ENCODE measurements at places on chromosomes 4 and X.

GRCh38 chrX:136162827-136163570 is 15.7 kb downstream of the FHL1 start:
- DNase-seq = no peak

GRCh38 chrX:40010550-40011321 is 87.0 kb downstream of the BCOR start:
- DNase-seq = no peak

DNA sequence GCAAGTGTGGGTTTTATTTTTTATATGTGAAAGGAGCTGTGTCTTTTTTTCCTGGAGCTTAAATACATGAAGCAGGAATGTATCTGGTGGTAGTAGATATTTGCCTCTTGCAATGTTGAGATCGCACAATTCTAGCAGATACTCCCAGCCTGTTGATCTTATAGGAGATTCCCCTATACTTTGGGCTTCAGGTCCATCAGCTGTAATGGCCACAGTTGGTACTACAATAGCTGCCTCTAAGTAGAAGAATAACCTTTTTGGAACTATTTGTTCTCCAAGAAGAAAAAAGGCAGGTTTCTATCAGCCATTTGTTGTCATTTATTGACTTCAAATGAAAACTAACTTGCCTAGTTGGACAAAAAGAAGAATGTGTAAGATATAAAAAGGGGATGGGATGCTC is 37.7 kb downstream of the LIMCH1 start:
- no peak for DNase-seq

DNA sequence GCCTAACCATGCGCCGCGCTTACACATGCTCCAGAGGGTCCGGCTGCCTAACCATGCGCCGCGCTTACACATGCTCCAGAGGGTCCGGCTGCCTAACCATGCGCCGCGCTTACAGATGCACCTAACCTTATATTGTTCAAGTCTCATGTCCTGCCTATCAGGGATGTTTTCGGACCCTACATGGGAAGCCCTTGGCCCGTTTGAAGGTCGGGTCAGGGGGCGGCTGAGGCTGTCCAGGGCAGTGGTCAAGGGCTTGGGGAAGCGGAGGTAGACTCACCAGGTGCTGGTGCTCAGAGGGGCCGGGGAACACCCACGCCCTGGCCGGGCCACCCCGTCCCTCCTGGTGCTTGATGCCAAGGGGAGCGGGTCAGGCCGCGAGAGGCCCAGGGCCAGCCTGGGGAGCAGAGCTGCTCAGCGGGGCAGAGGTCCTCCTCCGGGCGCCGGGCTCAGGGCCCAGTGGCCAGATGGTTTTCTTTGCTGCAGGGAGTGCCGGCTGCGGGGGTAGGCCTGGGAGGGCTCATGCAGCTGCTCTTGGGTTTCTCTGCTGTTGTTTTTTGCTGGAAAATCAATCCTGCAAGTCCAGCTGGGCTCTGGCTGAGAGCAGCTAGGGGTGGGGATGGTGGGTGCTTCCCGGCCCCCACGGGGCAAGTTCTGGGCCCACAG is 35.4 kb upstream of the SPON2 start:
- DNase-seq = no peak

DNA sequence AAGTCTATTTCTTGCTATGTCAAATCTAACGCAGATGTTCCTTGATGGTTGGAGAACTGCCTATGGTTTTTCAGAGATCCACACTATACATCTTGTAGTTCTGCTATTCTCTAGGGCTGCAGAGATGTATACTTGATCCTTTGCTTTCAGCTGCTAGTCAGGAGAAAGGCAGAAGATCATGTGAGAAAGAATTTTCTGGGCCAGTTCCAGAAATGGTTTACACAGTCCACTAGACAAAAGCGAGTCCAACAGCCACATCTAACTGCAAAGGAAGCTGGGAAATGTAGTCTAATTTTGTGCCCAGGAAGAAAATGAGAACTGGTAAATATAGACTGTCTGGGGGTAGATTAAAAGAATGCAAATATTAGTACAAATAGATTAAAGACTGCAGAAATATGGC is 394.3 kb upstream of the SLIT2 start:
- no peak for DNase-seq

GRCh38 chr4:123941306-123941705 is 544.7 kb downstream of the SPRY1 start:
- DNase-seq = no peak

- no peak for DNase-seq
Observed at GRCh38 chr4:14853176-14853943, 148.9 kb upstream of the CPEB2 start.

GRCh38 chrX:131301155-131301554 is 12.0 kb upstream of the IGSF1 start:
- no peak for DNase-seq

- no peak for DNase-seq
Observed at GRCh38 chrX:130654409-130654950, 248.5 kb downstream of the ENOX2 start.

- no peak for DNase-seq
Observed at GRCh38 chr4:139672215-139672614, 6.6 kb downstream of the MGST2 start.

GRCh38 chr4:18815081-18815778 is 793.7 kb upstream of the LCORL start:
- no peak for DNase-seq

GRCh38 chrX:100643956-100644860 is at the start of gene SRPX2:
Gene SRPX2, plus strand, starts transcription at chrX:100644199. Its CDS starts 2,124 bp downstream, at chrX:100646323.
- no peak for DNase-seq

DNA sequence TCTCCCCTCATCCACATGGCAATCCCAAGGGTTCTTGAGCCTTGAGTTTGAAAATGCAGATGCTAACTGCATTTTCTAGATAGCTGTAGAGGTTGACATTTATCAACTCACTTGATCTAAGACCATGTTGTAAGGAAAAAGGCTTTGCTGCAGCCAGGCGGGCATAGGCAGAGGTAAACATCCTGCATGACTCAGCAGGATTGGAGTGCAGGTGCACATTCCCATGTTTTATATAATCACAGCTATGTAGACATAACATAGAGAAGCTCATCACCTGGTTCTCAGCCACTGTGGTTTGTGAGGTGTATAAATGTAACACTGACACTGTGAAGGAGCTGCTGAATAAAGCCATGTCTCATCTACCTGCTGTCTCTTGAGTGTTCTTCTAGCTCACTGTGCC is 62.3 kb upstream of the PDE5A start:
- DNase-seq = no peak

DNA sequence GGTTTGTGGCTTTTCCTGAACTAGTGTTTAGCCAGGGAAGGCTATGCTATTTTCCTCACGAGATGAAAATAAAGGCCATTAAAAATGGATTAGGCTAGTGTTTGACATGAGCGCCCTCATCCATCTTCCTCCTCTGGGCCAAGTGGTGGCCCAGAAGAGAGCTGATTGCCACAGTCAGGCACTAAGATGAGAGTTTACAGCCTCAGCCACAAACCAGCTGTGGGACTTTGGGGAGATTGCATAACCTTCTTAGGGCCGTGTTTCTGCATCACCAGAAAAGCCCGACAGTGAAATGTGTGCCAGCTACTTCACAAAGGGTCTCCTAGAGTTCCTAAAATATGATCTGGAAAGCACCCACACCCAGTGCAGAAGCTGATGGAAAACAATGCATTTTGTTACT is 42.3 kb upstream of the LNX1 start:
- DNase-seq = no peak

DNA sequence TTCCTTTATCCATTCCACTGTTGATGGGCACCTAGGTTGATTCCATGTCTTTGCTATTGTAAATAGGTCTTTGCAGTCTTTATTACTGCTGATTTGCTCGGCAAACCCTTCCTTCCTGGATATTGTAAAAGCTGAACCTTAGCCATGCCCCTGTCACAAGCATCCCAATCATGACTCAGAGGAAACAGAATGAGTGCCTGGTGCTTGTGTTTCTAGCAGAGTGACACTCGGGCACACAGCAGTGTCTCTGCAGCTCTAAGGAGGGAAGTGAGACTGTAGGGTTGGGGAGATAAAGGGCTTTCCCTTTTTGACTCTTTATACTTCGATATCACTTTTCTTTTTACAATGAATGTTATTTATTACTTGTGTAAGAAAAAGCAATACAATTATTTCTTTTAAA is 83.3 kb downstream of the AKAP4 start:
- no peak for DNase-seq

- no peak for DNase-seq
Observed at GRCh38 chr4:158529505-158529904, 7.8 kb downstream of the RXFP1 start.

DNA sequence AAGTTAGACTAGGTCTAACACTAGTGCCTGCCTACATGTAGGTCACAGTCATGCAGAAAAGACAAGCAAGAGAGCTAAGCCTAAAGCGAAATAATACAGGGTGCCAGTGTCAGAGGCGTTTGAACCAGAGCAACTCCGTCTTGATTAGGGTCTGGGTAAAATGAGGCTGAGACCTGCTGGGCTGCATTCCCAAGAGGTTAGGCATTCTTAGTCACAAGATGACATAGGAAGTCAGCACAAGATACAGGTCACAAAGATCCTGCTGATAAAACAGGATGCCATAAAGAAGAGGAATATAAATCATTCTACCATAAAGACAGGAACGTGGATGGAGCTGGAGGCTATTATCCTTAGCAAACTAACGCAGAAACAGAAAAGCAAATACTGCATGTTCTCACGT is 120.9 kb downstream of the BEND2 start:
- no peak for DNase-seq

- DNase-seq = no peak
Observed at GRCh38 chr4:96379524-96379923, 539.6 kb downstream of the PDHA2 start.

DNA sequence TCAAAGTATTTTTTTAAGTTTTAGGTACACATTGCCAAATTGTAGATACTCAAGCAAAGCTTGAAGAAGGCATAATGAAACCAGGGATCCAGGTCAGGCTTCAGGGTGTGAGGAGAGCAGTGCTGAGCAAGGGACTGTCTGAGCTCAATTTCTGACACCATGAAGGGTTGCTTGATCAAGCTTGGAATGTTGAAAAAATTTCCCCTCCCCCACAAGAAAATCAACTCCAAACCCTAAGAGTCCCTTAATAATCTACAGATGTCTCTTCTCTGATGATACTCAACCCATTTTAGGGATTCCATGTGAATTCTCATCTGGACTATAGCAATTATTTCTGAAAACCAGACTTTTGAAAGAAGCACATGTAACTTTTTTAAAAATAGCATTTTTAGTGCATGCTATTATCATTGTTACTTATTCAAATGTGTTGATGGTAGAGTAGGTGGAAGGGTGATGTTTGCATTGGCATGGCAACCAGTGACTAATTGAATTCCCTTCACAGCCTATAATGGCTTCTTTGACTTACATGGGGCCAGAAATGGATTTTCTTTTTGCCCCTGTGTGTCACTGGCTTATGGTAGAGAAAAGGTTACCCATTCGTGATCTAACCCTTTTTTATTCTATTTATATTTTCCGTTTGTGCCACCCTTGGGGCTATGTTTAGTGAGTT is 252.0 kb downstream of the FBXW7 start:
- DNase-seq = no peak

- DNase-seq = no peak
Observed at GRCh38 chrX:145735036-145735435, 82.6 kb upstream of the SLITRK2 start.

- no peak for DNase-seq
Observed at GRCh38 chrX:149837639-149838038, 43.3 kb upstream of the MAGEA8 start.

GRCh38 chr4:138958519-138958918 is 57.1 kb upstream of the NOCT start:
- no peak for DNase-seq

DNA sequence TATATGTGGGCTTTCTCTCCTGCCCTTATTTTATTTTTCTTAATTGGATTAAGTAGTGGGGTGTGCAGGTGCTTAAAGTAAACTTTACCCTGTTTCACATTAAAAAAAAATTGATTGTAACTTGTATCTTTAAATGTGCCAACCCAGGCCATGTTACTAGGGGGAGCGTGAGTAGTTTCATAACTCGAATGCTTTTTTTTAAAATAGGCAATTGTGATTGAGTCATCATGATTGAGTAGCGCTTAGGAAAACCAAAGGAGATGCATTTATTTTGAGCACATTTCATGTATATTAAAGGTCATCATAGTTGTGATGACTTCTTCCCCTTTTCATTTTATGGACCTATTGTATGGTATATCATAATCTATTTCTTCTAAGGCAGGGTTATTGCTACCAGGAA is 32.2 kb downstream of the GPAT3 start:
- no peak for DNase-seq

- DNase-seq = no peak
Observed at GRCh38 chr4:1375761-1376322, 28.8 kb downstream of the UVSSA start.

DNA sequence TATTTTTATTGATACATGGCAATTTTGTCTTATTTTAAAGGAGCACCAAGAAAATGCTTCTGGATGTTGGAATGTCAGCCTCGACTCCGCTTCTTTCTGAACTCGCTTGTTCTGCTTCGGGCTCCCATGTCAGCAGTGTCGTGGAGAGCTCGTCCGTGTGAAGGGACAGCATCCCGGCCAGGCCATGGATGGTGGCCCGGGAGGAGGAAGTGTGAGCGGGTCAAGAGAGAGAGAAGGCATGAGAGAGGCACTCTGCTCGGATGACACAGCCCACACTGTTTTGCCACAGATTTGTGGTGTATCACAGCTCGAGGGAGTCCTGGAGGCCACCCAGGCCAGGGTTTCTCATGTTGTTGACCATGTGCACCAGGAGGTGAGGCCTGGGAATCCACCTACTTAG is 107.0 kb downstream of the TRAPPC11 start:
- no peak for DNase-seq

- DNase-seq = no peak
Observed at GRCh38 chrX:6667048-6667768, 132.3 kb upstream of the VCX3A start.

GRCh38 chr4:14233126-14233525 is 605.6 kb upstream of the BOD1L1 start:
- DNase-seq = no peak

- DNase-seq = no peak
Observed at GRCh38 chrX:148593987-148594386, 93.6 kb downstream of the AFF2 start.

- peak; percentile 99 for DNase-seq
Observed at GRCh38 chr4:82500435-82501153, 61.2 kb downstream of the TMEM150C start.

DNA sequence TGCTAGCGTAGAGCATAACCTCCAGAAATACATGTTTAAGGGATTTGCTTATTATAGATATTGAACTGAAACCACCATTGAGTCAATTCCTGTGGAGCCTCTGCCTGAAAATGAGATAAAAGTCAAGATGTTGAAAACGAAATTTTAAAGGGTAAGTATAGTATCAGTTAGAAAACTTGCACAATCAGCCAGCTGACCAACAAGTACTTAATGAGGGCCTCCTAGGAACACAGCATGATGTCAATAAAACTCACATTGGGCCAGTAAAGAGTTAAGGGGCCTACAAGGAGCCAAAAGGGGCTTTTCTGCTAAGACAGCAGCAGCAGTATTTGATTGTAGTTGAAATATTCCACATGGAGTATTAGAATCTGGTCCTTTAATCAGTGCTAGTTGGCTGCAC is 314.1 kb upstream of the PPARGC1A start:
- DNase-seq = no peak

GRCh38 chr4:80781431-80781830 is 249.1 kb upstream of the BMP3 start:
- no peak for DNase-seq
